Keratinocyte (primary cell): ENCODE measurements at places on chromosomes 6 and 20.

GRCh38 chr20:6081236-6081635 lies 27.4 kb upstream of the LRRN4 start:
- no peak for DNase-seq

- DNase-seq: no peak
Measured at GRCh38 chr6:3769610-3770009, 18.1 kb upstream of the PXDC1 start.

DNA sequence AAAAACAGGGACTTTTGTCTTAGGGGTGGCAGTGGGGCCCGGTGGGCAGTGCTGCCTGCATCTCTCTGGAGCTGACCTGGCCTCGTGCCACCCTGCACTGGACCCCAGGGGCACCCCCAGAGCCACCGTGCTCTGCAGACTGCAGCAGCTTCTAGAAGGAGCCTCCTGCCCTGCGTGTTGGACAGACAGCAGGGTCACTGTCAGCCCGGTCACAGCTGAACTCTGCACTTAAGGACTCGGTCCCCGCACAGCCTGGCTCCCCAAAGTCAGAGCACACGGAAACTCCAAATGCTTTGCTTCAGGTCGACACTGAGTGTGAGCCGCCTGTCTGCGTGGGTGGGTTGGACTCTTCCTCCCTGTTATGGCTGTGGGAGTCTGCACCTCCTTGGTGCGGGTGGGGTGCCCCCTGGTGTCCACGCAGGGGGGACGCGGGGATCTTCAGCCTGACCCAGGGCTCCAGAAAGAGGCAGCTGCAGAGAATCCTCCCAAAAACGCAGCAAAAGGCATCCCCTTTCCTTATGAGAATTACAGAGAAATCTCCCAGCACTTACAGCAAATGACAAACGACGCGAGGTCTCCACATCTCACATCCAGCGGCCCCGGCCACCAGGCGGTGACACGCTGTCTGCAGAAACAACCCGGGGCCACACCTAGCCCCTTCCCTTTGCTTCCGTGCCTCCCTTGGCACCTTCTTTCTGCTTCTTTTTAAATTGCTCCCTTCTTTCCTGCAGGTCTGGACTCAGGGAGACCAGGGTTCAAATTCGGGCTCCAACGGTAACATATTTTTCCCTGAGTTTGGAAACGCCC lies 36.3 kb upstream of the DACT2 start:
- DNase-seq: no peak

GRCh38 chr20:54116550-54117235 lies 46.3 kb upstream of the BCAS1 start:
- no peak for DNase-seq

DNA sequence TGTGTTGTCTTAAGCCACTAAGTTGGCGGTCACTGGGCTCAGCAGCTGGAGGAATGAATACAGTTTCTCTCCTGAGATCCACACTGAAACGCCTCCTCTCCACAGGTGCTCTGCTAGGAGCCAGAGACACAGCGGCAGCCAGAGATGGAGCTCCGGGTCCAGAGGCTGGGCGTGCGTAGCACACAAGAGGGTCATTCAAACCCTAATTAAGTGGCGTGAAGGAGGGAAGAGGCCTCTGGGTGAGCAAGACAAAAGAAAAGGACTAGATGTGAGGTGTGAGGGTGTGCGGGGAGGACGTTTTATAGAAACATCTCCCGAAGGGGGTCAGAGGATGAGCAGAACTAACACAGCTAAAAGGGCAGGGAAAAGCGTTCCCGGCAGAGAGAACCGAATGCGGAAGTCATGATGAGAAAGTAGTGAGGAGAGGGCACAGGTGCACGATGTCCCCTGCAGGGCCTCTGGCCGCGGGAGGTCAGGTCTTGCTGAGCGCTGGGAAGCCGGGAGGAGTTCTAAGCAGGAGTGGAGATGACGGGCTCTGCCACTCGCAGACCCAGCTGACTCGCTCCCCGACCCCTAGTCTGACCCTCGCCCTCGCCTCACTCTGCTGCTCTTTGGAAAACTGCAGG lies 54.4 kb downstream of the BMP7 start:
- DNase-seq: no peak

DNA sequence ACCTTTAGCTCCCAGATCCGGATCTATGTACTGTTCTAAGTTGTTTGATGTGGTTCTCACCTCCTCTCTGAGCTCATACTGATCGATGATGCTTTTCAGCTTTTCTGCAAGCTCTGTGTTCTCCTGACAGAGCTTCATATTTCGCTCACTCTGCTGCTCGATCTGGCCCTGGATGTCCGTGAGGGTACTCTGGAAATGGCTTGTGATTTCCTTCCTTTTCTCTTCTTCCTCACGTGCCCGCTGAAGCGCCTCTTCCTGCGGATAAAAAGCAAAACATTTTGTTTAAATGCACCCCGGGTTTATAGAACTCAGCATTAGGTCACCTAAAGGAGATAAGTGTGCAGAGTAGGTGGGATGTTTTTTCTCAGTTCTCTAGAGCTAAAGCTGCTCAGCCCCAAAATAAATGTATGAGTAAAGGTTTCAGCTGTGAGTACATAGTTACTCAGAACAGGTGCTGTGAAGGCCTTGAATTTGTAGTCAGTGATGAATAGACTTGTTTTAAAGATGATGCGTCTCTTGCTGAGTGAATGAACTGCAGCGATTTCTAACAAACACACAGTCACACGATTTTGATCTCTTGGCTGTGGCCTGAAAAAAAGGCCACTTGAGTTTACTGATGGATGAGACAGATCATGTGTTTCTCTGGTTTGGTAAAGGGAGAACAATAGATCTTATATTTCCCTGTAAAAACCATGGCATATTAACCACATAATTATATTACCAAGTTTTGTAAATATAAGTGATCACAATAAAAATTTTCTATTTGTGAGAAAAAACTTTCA lies 29.1 kb downstream of the TXLNB start:
- DNase-seq: peak; percentile 23

DNA sequence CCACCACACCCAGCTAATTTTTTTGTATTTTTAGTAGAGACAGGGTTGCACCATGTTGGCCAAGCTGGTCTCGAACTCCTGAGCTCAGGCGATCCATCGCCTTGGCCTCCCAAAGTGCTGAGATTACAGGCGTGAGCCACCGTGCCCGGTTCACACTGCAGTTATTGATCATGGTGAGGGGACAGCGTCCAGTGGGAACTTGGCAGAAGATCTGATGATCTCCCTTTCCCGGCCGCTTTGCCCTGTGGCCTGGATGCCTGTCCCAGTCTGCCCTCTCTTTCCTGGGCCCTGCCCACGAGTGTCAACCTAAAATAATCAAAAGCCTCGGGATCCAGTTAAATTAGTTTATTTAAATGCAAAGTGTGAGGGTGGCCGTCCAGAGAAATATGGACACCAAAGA lies 42.2 kb downstream of the CPNE5 start:
- DNase-seq: no peak

DNA sequence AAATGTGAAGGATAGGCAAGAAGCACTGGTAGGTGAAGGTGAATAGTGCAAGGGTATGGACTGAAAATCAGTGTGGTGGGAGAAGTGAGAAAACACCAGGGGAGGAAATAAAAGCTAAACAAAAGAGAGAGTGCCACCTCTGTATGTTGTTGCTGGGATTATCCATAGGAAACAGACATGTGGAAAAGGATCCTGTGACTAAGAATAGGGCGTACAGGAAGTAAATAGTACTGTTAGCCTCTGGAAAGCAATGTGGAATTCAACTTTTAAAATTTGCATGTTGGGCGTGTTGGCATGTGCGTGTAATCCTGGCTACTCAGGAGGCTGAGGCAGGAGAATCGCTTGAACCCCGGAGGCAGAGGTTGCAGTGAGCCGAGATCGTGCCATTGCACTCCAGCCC lies 661.7 kb downstream of the KIF16B start:
- DNase-seq: no peak

GRCh38 chr20:53579581-53580375 lies 13.9 kb downstream of the ZNF217 start:
- DNase-seq: no peak

GRCh38 chr20:53927990-53928389 lies 142.4 kb downstream of the BCAS1 start:
- no peak for DNase-seq

DNA sequence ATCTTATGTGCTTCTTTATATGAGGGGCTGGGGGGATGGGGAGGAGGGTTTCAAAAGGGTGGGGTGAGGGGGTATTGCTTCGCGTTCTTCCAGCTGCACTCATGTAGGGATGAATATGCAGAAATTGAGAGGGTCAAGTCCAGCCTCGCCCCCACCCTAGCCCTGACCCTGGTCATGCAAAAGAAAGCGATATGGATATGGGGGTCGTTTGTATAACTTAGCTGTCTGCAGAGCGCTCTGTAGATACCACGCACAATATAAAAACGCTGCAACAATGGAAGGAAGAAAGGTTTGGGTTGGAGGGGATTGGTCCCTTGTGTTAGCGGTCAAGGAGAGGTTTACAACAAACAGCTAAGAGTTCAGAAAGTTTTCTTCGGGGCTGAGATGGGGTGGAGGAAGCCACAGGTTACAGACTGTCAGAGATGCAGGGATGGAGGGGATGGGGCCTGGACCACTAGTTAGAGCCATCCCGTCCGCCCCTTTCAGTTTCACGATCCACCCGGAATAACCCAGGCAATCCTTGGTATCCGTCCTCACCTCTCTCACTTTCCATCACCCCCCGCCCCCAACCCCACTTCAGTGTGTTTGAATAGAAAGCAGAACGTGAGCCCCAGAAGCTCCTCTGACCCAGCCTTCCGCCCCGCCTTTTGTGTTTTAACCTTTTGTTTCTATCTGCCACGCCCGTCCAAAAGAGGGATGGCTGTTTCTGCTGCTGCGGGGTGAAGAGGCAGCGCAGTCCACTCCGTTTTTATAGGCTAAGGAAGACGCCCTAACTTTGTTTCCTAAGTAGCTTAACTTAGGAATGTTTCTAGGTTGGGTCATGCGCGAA lies 73.5 kb downstream of the SOX4 start:
- no peak for DNase-seq

- DNase-seq: no peak
Measured at GRCh38 chr6:148249160-148249559, 93.5 kb upstream of the SASH1 start.

DNA sequence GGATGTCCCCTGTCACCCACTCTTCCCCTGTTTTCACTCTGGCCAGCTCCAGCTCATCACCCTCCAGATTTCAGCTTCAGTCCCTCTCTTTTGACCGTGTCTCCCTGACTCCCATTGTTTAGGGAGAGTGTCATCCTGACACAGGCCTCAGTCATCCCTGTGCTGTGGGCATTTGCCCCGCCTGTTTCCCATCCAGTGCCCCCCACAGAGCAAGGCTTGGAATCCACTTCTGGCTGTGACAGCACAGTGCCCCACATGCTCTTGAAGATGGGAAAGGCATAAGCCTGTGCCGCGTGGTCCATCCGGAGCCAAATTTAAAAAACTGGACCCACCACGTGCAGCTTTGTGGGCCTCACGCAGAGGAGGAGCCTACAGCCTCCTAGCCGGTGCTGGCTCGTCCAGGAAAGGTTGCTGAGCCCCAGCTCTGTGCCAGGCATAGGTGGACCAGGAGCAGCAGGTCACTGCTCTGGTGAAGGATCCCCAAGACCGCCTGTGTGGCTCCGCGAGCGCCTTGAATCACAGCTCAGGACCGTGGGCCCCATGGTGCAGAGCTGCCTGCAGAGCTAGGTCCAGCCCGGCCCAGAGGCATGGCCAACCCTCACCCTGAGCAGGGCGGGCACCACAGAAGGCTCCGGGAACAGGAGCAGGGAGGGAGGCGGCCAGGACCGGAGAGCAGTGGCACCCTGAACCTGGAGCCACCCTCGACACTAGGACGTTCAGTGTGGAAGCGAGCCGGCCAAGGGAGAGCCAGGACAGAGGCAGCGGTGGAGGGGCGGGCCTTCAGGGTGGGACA lies 172.8 kb downstream of the CDH4 start:
- DNase-seq: no peak

GRCh38 chr6:52253494-52253893 lies 9.2 kb upstream of the IL17F start:
- DNase-seq: no peak

- no peak for DNase-seq
Measured at GRCh38 chr20:49510562-49511122, 28.2 kb upstream of the KCNB1 start.

DNA sequence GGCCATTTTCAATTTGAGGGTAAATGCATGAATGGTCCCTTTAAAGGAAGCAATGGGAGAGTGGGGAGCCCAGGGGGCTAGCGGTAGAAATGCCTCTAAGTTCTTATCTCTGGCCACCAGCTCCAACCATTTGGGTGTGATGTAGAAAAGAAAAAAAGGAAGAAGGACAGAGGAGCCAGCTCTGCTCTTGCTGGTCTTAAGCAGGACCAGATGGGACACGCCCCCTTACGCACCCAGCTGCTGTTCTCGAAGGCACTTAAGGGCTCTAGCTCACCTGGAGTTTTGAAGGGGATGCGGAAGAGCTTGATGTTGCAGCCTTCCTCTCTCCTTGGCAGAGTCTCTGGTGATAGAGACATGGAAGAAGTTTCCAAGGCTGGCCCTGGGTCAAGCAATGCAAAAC lies 59.5 kb upstream of the RNF144B start:
- DNase-seq: no peak

DNA sequence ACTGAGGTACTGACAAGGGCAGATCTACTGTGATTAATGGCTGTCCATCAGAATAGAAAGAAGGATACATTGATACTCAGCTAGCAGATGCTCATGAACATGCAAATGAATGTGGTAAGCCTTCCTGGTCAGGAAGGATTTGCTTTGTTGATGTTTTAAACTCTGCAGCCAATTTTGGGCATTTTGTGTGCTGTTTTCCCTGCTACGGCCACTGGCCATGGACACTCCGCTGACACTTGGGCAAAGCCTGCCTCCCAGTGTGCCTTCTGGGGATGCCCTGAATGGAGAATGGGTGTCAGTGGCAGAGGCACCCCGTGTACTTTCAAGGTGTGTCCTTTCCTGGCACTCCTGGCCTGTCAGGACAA lies 113.1 kb downstream of the SOBP start:
- DNase-seq: no peak

- DNase-seq: no peak
Measured at GRCh38 chr20:17571153-17571527, 1.3 kb downstream of the DSTN start.

DNA sequence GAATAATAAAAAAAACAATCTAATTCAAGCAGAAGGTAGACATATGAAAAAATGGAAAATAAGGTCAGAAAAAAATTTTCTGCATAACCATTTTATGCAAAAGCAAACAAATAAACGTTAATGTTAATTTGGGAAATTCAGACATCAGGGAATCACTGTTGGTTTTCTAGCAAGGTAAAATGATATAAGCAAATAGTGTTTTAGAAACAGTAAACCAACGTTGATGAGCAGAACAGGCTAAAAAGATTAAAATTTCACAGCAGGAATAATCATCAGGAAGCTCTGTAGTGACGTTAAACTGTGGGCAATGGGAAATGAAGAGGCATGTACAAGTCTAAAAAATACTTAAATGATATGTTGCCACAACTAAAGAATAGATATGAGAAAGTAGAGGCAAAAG lies 54.5 kb upstream of the HMGCLL1 start:
- DNase-seq: no peak

- DNase-seq: no peak
Measured at GRCh38 chr20:56995635-56996075, 270.8 kb downstream of the BMP7 start.

GRCh38 chr6:37793067-37793466 lies 26.5 kb upstream of the ZFAND3 start:
- no peak for DNase-seq
